ENCODE measurements at places on chromosomes 7 and 10.

DNA sequence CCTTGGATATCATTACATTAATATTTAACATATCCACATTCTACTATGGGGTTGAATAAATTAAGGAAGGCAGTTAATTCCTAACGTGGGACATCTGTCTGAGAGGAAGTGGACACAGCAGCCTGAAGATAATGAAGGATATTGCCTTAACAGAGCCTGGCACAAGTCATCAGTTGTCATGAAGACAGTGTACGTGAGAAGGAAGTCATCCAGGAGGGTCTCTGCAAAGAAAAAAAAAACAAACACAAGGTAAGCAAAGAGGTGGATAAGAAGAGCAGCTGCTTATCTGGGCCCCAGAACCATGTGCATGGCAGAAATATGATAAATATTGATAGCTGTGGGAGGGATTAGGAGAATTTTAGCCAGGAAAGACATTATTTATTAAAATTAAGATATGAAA, 190.0 kb downstream of the RAPGEF5 start:
- DNase-seq = no peak

GRCh38 chr7:37405603-37406122, 43.0 kb downstream of the ELMO1 start:
- DNase-seq = no peak

- DNase-seq = no peak
These were observed 138.4 kb downstream of the ST7 start for GRCh38 chr7:117091721-117092120.

DNA sequence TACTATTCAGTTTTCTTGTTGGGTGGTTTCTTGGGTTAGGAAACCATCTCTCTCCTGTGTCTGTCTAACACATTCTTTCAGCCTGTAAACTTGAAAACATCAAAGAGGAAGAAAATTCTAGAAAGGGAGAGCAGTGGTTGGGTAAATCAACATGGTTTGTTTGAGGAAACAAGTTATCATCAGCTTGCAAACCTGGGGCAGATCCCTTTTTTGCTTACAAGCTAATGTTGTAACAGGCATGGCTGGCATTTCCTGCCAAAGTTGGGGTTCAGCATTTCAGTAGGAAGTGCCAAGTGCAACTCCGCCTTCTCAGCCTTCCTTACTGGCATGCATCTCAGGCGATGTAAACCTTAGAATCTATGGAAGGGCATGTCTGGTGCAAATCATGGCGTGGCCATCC, 112.6 kb downstream of the EEPD1 start:
- DNase-seq = no peak

GRCh38 chr7:46189255-46189790, 268.3 kb upstream of the IGFBP3 start:
- DNase-seq = no peak

GRCh38 chr10:124238367-124238766, 145.0 kb upstream of the CHST15 start:
- no peak for DNase-seq

DNA sequence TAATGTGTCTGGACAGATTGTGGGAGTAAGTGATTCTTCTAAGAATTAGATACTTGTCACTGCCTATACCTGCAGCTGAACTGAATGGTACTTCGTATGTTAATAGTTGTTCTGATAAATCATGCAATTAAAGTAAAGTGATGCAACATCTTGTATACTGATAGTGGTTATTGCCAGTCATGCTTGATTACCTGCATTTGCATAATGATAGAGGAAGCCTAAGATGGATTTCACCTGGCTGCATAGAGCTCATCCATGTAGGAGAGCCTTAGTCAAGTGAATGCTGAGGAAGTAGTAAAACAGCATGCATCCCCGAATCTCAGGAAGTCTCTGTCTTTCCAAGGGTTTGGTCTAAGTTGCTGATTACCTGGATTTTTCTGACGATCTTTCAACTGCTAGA, 64.2 kb upstream of the CAPZA2 start:
- no peak for DNase-seq

GRCh38 chr10:79435271-79436065, 10.0 kb downstream of the ZCCHC24 start:
- peak; percentile 62 for DNase-seq

DNA sequence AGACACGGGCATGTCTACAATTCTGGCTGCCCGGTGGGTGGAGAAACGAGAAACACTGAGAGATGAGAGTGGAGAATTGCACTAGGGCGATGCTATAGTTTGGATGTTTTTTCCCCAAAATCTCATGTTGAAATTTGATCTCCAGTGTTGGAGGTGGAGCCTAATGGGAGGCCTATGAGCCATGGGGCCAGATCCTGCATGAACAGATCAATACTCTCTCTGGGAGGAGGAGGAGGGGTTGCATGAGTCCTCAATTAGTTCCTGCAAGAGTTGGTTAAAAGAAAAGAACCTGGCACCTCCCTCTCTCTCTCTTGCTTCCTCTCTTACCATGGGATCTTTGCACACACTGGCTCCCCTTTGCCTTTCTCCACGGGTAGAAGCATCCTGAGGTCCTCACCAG, 299.1 kb downstream of the CALN1 start:
- DNase-seq = no peak

DNA sequence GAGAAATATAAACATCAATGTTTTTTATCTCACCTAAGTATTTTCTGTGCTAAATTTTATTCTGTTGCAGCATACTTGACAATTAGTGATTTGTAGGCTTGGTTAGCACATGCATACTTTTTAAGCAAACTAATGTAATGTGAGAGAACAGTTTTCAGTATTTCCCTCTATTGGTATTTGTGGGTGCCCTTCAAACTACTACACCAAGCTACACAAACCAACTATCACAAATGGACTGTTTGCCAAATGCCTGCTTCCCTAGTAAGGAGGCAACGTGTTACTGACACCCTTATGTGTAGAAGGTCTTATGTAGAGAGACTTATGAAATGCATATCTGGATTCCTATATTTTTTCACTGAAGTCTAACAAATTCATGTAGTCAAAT, 98.4 kb upstream of the FZD1 start:
- no peak for DNase-seq

GRCh38 chr7:50863053-50863452, 80.4 kb upstream of the GRB10 start:
- DNase-seq = no peak

- DNase-seq = no peak
These were observed 41.3 kb upstream of the AGMO start for GRCh38 chr7:15603124-15603523.

- no peak for DNase-seq
These were observed 49.6 kb downstream of the MAGI2 start for GRCh38 chr7:79403879-79404278.
